Daoy (cell line): ENCODE measurements at places on chromosomes 3 and 15. TPM values are rescaled to one million over a fixed set of nuclear protein-coding genes. Genes with fewer than 3 reads are reported as not detected.

GRCh38 chr3:177483182-177483967, 286.1 kb upstream of the TBL1XR1 start:
- DNase-seq, result peak; percentile 26

- no peak for DNase-seq
Observed at GRCh38 chr15:28116521-28117431, 17.7 kb upstream of the OCA2 start.

GRCh38 chr15:78213425-78213750, 21.0 kb downstream of the ACSBG1 start:
- DNase-seq, result no peak

DNA sequence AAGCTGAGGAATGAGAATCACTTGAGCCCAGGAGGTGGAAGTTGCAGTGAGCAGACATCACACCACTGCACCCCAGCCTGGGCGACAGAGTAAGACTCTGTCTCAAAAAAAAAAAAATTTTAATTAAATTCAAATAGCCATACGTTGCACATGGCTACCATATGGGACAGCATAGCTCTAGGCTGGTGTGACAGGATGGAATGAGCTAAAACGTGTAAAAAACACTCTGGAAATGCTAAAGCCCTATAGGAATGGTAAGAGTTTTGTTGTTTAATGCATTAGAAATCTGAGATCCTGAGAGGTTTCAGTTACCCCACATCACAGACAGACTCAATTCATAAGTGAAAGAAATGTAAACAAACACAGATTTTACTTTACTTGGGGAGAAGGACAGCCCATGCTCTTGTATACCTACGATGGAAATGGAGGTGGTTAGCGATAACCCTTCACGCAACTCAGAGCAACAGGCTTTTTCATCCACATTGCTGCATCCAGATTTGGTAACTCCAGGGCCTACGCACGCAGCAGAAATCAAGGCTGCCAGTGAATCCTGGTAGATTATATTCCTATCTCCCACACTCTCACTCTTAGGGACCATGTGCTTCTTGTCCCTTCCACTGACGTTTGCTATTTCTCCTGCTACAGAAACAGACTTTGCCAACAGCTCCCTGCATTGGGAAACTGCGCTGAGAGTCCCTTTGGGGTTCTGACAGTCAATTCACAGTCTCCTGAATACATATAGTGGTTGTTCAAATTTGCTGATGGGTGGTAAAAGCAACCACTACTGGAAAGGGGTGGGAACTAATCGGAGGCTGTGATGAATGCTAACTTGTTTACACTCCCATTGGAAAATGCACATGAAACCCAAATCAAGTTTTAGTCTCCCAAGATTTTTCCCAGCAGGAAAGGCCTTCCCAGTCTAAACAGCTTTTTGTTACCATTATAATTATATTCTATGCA, 3.1 kb downstream of the SH3BP5 start:
- no peak for DNase-seq

GRCh38 chr3:120524171-120524923, 71.8 kb upstream of the NDUFB4 start:
- peak; percentile 16 for DNase-seq

CSTA gene
- not detected in 2 replicates for total RNA-seq

TCF12 gene
- 44.4 and 200 TPM in 2 replicates for total RNA-seq

MNS1 gene
- 10.4 and 12.3 TPM in 2 replicates for total RNA-seq
